ENCODE measurements at places on chromosomes 6 and 20.
A peak's percentile ranks its signal among the peaks of the same experiment; 100 is the strongest.

- no peak for DNase-seq
Observed at GRCh38 chr20:62273416-62273815, 29.4 kb upstream of the ADRM1 start.

- DNase-seq, result no peak
Observed at GRCh38 chr20:32251470-32251869, 26.0 kb upstream of the KIF3B start.

DNA sequence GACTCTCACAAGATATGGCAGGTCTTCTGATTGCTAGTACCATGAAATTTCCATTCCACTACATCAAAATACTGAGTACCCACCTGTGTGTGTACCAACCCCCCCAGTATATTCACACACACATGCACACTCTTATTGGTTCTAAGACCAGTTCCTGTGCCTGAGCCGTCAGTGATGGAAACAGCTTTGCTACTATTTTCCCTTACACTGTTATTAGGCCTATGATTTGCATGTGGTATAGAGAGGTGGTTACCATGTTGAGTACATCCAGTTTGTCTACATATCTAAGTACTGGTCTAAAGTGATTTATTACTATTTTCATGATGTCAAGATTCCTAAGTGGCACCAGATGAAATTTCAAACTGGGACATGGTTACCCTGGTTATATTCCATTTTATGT is 459.9 kb downstream of the BCKDHB start:
- DNase-seq, result no peak

GRCh38 chr6:16712931-16713484 is 48.3 kb downstream of the ATXN1 start:
- no peak for DNase-seq

DNA sequence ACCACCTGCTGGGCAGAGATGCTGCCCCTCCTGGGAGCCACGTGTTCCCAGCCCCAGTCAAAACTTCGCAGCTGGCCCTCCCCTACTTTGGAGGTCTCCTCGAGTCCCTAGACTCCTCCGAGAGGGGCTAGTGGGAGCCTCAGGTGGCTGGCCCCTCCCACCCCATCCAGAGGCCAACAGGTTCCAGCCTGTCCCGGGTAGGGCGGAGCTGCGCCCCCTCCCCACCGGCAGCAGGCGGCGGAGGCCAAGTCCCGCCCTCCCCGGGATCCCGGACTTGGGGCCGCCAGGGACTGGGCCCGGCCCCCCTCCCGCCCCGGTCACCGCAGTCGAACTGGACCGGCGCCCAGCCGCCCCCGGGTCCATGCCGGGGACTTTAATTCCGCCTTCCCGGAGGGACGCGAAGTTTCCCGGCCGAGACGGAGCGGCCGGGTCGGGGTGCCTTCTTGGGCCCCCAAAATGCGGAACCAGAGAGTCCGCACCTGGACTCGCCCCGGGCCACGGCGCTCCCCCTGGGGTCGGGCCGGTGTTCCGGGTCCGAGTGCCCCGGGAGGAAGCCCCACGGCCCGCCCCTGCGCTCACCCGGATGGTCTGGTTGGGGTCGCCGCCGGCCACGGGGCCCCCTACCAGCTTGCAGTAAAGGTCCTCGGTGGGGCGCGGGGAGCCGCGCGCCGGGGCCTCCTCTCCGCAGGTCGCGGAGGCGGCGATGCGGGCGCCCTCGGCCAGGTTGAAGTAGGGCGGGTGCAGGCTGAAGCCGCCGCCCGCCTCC is 559 bp downstream of the LAMA5 start:
- no peak for DNase-seq

GRCh38 chr6:9647599-9647998 is 767.3 kb downstream of the TFAP2A start:
- DNase-seq, result no peak

- no peak for DNase-seq
Observed at GRCh38 chr20:54118220-54119001, 48.0 kb upstream of the BCAS1 start.

DNA sequence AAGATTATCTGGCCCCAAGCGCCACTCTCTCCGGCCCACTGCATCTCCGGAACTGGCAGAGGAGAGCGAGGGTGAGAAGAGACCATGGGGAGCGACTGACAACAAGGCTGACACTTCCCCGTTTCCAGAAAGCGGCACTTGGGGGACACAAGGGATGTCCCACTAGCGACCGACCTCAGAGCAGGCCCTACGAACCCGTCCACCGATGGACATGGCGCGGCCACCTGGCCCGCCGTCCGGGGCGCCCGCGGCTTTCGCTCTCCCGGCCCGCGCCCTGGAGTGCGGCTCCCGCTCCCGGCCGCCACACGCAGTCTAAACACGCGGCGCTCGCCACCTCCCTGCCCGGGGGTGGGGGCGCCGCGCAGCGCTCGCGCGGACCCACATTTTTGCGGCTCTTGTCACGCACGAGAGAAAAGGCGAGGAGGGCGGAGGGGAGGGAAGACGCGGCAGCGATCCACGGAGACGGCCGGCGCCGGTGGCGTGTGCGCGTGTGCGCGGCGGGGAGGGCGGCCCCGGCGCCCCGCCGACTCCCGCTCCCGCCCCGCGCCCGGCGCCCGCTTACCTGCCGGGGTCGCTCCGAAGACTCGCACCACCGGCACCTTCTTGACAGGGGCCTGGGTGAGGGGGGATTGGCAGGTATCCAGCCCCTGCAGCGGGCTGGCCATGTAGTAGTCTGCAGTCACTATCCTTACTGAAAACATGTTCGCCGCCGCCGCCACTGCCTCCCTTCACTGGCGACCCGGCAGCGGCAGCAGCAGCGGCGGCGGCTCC is 645 bp downstream of the REV3L start:
- DNase-seq, result peak; percentile 39

DNA sequence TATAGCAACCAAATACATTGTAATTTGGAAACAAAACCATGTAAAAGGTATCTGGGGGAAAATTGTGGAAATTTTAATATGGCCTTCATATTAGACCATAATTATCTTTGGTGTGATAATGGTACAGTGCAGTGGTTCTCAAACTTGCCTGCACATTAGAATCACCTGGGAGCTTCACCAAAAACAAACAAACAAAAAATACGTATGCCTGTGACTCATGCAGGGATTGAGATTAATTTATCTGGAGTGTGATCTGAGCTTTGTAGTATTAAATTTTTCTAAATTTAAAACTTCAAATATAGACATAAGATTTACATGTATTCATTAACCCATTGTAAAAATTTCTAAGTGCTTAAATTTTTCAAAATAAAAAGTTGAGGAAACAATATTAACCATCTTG is 31.5 kb downstream of the ARHGAP18 start:
- DNase-seq, result no peak

DNA sequence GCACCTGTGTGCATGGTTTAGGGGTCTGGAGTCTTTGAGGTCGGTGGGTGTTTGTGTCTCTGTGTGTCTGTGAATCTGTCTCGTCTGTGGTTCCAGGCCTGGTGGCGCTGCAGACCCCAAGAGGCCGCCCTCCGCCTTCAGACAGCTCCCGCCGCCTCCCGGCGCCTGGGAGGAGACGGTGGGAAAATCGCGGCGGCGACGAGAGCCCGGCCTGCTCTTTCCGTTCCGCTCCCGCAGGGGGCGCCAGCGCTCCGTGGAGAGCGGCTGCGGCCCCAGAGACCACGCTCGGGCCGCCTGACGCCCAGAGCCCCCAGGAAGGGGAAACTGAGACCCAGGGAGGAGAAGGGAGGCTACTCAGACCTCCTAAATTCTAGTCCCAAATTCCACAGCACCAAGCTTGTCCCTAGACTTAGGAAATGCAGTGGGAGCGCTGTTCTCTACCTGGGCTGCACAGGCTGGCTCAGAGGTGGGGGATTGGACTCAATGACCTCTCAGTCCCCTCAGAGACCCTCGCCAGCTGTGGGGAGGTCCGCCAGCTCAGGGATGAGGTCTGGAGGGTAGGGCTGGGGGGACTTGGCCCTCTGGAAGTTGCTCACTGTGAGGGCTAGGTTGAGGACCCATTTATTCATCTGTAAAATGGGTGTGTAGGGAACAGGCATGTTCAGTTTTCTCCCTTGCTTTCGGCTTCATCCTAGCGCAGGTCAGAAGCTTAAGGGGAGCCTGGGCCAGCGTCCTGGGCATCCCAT is 36.9 kb upstream of the BLCAP start:
- no peak for DNase-seq

DNA sequence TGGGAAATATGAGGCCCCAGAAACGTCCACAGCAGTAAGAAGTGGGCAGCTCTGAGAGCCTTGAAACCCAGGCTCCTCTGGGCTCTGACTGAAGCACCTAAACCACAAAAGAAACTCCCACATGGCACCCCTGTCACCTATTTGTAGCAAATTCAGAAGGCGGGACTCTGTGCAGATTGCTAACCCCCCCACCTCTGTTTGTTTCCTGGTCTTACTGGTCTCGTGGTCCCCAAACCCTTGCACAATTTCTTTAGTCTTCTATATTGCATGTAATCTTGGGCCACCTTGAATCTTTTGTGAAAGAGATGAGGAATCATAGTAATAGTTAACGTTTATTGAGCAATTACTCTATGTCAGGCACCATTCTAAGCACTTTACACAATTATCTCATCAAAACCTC is 154.3 kb downstream of the PREX1 start:
- DNase-seq, result no peak

- DNase-seq, result no peak
Observed at GRCh38 chr6:14739827-14740226, 506.0 kb upstream of the JARID2 start.

DNA sequence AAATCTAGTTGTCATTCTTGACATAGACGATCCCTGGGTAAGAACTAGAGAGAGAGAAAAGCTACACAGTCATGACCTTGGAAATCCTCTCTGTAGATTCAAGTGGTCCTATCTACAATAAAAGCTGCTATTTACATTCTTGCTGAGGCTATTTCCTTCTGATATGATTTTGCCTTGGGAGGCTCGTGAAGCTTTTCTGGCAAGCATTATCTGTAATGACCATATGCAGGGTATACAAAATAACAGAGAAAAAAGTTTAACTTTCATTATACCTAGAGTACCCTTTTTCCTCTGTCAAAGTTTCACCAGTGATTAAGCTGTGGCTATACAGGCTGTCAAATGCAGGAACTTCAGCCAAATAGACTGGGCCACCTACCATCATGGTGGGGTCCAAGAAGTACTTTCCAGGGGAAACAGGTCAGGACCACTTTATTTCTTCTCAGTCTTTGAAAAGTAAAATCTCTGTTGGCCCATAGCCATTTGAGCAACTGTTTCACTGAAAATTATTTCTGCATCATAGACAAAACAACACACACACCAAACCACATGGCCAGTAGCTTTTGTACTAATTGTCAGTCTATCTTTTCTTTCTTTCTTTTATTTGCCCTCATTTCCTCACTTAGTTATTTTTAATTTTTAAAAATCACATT is 677.0 kb upstream of the ID4 start:
- DNase-seq, result no peak

DNA sequence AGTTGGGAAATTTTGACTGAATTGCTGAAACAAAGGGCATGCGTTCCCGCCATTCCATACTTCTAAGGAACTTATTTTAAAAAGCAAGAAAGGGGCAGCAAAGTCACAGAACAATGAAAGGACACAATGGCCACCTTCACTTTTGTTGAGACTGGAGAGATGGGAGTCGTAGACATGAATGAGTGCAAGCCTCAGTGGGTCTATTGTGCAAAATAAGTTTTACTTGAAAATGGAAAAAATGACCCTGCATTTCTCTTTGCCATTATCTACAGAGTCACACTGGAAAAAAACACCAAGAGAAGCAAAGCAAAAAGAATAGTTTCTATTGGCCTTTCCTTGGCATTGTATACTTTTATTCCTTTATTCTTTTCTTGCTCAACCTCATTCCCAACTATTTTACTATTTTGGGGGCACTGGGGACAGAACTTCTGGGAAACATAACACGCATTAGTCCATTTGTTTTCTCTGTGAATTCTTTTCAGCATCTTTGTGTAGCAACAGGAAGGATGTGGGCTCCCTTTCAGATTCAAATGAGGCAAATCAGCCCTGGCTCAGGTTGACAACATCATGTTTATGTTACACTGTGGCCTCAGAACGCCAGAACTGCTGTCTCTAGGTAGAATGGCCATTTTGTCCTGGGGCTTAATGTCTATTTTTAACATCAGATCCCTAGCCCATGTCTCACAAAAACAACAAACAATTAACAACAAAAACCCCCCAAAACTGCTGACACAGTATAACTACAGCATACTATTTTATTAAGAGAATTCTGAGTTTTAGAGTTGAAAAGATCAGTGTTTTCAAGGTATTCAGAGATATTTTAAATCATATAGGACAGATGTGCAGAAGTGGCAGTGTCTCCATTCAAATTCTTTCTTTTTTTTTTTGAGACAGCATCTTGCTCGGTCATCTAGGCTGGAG is 122.2 kb downstream of the FYN start:
- DNase-seq, result peak; percentile 30

DNA sequence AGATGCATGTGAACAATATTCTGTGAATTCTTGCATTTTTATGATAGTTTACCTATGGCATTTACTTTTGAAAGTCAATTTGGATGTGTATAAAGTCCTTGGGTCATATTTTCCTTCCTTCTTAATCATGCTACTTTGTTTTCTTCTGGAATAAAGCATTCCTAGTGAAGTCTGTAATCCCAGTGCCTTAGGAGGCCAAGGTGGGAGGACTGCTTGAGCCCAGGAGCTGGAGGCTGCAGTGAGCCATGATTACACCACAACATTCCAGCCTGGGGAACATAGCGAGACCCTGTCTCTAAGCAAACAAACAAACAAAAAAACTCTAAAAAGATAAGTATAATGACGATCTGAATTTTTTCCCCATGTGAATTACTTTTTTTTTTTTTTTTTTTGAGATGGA is 69.7 kb upstream of the SYNCRIP start:
- DNase-seq, result no peak

GRCh38 chr6:67411036-67411435 is 1224.0 kb upstream of the ADGRB3 start:
- DNase-seq, result no peak

DNA sequence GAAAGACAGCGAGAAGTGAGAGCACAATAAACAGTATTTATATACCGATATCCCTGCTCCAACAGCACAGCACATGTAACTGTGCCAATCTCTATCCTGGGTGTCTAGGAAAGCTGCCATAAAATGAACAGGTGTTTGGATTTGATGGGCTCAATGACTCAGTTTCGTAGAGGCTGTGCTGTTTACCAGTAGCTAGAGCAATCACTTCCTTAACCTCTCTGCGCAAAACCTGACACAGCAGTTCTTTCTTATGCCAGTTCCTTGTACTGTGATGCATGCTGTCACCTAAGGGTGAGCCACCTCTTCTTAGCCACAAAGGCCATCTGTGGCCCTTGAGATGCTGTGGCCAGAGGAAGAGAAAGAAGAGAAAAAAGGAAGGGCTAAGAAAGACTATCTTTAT is 59.3 kb downstream of the SHPRH start:
- DNase-seq, result no peak

DNA sequence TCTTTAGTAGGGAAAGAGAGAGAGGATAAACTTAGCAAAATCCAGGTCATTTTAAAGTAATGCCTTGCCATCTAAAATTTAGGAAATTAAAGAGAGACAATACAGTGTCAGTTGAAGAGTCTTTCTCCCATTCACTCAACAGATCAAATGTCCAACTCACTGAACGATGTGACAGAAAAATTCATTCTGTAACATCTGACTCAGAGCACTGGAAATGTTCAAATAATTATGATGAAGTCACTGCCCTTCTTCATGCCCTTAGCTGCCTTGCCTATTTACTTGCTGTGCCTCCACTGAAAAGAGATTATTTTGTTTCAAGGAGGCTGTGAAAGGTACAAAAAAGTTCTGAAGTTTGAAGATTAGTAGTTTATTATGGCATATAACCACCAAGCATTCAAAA is 434.8 kb downstream of the ADGRB3 start:
- no peak for DNase-seq

- DNase-seq, result no peak
Observed at GRCh38 chr6:19042420-19042819, 655.3 kb downstream of the RNF144B start.
